ENCODE measurements at places on chromosomes 12 and 14.

DNA sequence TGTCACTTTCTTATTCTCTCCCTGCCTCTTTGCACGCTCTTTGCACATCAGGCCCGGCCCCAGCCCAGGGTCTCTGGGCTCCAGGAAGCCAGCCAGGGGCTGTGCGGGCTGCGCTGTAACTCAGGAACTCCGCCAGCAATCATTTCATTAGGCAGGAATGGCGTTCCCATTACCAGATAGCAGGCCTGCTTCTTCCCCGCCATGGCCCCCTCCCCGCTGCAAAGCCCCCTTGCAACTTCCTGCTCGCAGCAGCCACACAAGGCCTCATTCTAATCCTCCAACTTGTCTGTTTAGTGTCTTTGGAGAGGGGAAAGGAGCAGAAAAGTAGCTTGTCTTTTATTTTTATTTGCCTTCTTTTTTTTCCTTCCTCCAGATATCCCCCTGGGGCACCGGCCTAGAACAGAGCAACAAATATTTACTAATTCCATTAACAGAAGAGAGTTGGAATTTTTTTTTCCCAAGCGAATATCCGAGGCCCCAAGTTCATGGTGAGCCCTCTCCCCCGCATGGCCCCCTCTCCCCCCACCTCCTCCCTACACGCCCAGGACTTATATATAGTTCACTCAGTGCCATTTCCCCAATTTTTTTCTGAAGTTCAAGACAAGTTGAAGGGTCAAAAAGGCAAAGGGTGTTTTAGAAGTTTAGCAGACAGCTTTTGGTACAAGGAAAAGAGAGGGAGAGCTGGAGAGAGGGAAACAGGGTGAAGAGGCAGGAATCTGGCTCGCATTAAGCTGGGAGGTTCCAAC, 329.4 kb upstream of the TBX3 start:
- no peak for DNase-seq

GRCh38 chr12:72274931-72275330, 2.8 kb downstream of the TRHDE start:
- DNase-seq: no peak

DNA sequence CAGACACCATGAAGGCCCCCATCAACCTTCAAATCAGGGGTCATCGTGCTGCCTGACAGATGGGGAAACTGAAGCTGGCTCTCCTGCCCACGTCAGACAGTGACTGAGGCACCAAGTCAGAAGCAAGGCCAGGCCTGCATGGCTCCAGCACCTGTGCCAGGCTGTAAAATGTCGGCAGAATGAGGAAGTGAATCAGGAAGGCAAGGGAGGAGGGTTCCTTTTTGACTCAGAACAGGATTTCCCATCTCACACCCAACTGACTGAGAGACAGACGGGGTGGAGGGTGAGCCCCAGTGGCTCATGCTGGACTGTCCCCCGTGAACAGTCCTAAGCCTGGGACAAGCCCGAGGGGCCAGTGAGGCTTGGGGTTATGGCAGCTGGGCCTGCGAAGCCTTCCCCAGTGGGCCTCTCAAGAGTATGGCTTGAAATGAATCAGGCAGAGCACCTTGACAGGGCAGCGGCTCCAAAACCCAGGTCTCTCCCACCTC, 20.9 kb downstream of the SYNE3 start:
- DNase-seq: no peak

GRCh38 chr12:87982208-87982607, 47.0 kb downstream of the C12orf50 start:
- DNase-seq: no peak

DNA sequence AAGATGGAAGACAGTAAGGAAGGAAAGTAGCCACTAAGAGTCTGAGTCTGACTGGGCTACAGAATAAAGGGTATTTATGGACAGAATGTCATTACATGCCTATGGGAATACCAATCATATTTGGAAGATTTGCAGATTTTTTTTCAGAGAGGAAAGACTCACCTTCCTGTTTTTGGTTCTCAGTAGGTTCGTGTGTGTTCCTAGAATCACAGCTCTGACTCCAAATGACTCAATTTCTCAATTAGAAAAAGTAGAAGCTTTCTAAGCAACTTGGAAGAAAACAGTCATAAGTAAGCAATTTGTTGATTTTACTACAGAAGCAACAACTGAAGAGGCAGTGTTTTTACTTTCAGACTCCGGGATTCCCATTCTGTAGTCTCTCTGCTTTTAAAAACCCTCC, 15.4 kb upstream of the PAPLN start:
- DNase-seq: no peak

GRCh38 chr12:33253178-33253577, 186.4 kb downstream of the SYT10 start:
- DNase-seq: no peak

- no peak for DNase-seq
These were observed 1.8 kb downstream of the GLRX5 start for GRCh38 chr14:95536671-95537070.

DNA sequence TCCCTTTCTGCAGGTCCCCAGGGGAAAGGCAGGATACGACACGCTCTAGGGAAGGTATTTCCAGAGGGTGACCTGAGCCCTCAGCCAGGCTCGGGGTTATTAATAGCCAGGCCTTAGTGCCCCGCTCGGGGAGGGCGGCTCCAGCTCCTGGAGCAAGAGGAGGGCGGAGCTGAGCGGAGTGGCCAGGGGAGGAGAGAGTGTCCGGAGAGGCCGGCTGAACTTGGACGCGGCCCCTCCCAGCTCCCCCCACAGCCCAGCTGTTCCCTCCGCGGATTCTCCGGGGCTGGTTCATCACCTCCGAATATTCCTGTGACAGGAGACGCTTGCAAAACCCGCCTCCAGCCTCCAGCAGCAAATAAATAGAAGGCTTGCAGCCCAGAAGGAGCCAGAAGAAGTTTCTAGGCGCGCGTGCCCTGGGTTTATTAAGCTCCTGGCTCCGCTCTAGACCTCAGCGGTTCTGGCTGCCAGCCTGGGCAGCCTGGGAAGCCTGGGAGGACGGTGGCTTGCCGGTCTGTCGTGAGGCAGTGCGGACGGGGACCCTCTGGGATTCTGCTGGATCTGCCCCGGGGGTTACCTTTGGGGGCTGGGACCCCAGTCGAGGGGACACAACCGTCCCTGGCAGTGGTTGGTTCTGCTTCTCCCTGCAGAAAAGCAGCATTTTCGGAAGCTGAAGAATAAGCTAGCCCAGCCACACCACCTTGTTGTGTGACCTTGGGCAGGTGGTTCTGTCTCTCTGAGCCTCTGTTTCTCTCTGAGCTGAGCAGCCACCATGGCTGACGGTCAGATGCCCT, at the start of gene HSPB8:
Gene HSPB8 (plus strand): TSS at position 388 of the 791 bp plus-strand sequence. CDS start 382 bp downstream, at position 770.
- DNase-seq: no peak

DNA sequence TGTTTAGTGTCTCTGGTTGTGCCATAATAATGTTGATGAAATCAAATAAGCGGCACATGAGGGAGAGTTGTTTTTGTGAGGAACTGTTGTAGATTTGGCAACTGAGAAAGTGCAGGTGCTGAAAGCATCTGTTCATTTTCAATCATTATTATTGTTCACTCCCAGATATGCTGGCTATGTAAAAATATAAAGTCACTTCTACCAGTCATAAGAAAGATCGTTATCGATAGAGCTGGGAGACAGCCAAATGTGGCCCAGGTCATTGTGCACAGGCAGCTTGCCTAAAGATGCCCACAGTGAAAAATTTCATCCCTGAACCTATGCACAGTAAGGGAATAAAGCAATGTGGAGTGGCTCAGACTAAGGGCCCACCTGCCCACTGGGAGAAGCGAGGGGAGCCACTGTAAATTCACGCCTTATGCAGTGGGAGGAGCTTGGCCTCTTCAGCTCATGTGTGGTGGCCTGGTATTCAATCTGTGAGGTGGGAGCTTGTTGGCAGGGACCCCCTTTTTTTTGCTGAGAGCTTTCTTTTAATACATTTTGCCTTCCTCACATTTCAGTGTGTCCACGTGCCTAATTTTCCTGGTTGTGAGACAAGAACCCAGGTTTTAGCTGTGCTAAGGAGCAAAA, 1490.8 kb upstream of the TMEM132C start:
- no peak for DNase-seq

DNA sequence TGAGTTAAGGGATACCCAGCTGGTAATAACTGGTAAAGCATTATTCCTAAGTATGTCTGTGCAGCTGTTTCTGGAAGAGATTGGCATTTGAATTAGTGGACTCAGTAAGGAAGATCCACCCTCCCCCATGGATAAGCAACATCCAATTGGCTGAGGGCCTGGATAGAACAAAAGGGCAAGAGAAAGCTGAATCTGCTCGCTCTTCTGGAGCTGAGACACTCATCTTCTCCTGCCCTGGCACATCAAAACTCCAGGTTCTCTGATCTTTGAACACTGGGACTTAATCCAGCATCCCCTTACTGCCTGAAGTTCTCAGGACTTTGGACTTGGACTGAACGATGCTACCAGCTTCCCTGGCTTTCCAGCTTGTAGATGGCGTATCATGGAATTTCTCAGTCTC, 63.1 kb upstream of the CNOT2 start:
- DNase-seq: no peak

DNA sequence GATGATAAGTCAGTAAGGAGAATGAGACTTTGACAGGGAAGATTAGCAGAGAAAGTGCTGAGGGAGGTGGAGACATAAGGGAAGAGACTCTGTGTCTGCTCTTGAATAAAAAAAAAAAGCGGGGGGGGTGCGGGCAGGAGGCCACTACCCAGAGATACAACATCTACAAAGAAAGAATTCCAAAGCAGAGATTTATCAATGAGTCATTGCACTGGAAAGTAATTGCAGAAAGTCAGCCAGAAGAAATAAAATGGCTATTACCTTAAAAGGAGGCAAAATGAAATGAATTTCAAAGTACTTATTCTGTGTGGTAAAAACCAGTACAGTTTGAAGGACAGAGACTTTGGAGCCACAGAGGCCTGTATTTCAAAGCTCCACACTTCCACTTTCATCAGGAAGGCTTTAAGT, 267.1 kb upstream of the PRKD1 start:
- DNase-seq: no peak

- DNase-seq: no peak
These were observed 4.9 kb downstream of the ADGRD1 start for GRCh38 chr12:130958557-130959140.

DNA sequence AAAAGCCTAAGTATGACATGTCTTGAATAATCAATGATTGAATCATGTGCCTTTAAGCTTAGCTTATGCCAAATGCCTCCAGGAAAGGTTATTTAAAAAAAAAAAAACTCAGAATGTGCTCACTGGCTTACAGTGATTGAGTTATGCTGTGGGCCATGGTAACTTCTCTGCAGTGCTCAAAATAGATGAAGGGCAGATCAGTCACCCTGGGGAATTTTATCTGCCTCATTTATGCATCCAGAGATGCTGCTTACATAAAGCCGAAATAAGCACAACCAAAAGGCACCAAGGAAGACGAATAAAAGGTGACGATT, 118.7 kb upstream of the MDM1 start:
- DNase-seq: no peak

- DNase-seq: no peak
These were observed 15.0 kb downstream of the BAG5 start for GRCh38 chr14:103547455-103547940.

GRCh38 chr12:106582249-106582591, 584 bp upstream of the RFX4 start:
- no peak for DNase-seq

- no peak for DNase-seq
These were observed 6.8 kb upstream of the OTUB2 start for GRCh38 chr14:94019329-94019728.

- no peak for DNase-seq
These were observed 7.7 kb upstream of the SLC6A15 start for GRCh38 chr12:84920331-84920730.

DNA sequence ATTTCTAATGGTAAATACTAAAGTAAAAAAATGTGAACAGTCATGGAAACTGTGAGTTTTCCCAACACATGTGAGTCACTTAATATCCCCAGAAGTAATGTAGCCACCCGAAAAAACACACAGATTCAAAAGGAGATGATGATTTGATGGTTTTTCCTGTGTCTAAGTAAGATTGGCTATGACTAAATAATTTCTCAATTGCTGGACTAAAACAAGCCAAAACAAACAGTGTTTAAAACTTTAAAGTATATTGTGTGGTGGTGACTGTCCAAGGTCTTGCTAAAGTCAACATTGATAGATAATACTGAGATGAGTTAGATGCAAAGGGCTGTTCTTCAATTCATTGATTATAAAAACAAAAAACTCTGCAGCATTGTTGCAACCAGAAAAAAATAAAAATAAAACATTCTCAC, 89.6 kb upstream of the SOX5 start:
- DNase-seq: no peak

DNA sequence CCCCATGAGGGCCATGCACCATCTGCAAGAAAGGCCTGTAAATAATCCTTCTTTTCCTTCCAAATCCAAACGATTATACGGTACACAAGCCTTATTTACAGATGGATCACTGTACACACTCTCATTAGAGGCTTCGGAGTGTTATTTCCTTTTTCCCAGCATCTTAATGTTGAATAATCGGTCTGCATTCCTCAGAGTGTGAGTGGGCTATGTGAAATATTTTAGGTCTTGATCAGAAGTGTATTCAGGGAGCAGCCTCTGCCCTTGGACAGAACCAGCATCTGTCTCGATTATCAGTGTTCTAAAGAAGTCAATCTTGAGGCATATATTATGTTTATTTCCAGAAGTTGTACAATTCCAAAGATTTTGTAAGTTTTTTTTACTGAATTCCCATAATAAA, 340.6 kb downstream of the SEC23A start:
- no peak for DNase-seq

GRCh38 chr12:92701441-92701840, 1.3 kb upstream of the PLEKHG7 start:
- DNase-seq: no peak

All from effector memory CD8-positive, alpha-beta T cell (primary cell).